Thoracic aorta endothelial cell (primary cell): ENCODE measurements at places on chromosomes 7 and 10. TPM values are rescaled to one million over a fixed set of nuclear protein-coding genes. Genes with fewer than 3 reads are reported as not detected.

The FXYD4 gene
- not detected in 2 replicates for total RNA-seq

The EN2 gene
- not detected in 2 replicates for total RNA-seq

The ASAH2 gene
- total RNA-seq, result 0.27 and 0.43 TPM in 2 replicates

The NANOS1 gene
- 0.07 and 0.27 TPM in 2 replicates for total RNA-seq

The FBXL13 gene
- total RNA-seq, result 1.3 and 1.6 TPM in 2 replicates

The TEX47 gene
- not detected in 2 replicates for total RNA-seq

The ECD gene
- 62.1 and 64.5 TPM in 2 replicates for total RNA-seq

The CLDN15 gene
- 3.3 and 4.6 TPM in 2 replicates for total RNA-seq

The PNLIPRP3 gene
- total RNA-seq, result not detected in 2 replicates

The STOX1 gene
- under 0.01 and 0.14 TPM in 2 replicates for total RNA-seq

The TRPV5 gene
- total RNA-seq, result not detected in 2 replicates
